ENCODE measurements at places on chromosomes 16 and 17.

GRCh38 chr17:40986920-40987319 is 2.8 kb upstream of the KRT40 start:
- DNase-seq = no peak

GRCh38 chr17:21286909-21287702 is 2.6 kb downstream of the MAP2K3 start:
- DNase-seq = no peak

- DNase-seq = no peak
Observed at GRCh38 chr17:19986941-19987861, 9.6 kb upstream of the AKAP10 start.

- no peak for DNase-seq
Observed at GRCh38 chr16:84513123-84513522, 8.7 kb upstream of the MEAK7 start.

DNA sequence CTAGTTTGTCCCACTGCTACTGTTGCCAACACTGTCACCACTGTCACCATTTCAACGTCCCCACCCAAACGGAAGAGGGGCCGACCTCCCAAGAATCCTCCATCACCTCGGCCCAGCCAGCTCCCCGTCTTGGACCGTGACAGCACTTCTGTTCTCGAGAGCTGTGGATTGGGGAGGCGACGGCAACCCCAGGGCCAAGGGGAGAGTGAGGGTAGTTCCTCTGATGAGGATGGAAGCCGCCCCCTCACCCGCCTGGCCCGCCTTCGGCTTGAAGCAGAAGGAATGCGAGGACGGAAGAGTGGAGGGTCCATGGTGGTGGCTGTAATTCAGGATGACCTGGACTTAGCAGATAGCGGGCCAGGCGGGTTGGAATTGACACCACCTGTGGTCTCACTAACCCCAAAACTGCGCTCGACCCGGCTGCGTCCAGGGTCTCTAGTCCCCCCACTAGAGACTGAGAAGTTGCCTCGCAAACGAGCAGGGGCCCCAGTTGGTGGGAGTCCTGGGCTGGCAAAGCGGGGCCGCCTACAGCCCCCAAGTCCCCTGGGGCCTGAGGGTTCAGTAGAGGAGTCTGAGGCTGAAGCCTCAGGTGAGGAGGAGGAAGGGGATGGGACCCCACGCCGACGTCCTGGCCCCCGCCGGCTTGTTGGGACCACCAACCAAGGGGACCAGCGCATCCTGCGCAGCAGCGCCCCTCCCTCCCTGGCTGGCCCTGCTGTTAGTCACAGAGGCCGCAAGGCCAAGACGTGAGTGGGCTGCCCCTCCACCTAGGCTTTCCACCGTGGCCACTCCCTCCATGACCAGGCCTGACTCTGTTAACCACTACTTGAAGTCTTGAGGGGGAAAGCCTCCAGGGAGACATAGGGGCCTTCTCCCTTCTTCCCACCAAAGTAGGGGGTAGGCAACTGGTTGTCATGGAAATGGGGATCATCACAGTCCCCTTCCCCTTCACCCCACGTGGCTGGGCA is 9.0 kb upstream of the PHKG2 start:
- no peak for DNase-seq

DNA sequence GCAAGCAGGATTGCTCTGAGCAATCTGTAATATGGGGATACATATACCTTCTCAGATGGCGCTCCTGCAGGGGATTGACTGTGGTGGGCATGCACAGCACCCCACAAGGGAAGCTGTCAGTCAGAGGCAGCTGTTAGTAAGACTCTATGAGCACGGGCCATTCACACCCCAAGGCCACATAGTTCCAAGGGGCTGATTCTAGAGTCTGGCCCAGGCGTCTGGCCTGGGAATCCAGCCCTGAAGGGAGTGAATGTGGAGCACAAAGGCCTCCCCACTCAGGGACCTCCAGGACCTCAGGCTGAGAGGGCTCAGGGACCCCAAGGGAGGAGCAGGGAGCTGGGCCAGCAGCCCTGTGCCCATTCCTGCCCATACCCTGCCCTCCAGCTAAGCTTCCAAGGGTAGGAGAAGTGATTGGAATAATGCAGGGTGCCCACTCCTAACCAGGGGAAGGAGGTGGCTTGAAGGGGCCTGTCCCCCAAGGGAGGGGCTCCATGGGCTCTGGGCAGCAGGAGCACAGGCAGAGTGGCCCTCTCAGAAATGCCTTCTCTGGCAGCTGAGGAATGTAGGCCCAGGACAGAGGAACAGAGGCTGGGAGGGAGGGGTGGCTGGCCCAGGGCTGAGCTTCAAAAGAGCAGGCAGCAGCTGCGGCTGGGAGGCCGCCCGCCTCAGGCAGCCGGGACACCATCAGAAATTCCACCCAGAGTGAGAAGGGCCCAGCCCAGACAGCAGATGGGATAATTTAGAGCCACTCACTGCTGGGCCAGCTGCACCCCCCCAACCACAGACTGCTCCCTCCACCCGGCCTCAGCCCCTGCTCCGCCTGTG is 48.9 kb upstream of the MRPS23 start:
- no peak for DNase-seq
